ENCODE measurements at places on chromosomes 16 and 17.

DNA sequence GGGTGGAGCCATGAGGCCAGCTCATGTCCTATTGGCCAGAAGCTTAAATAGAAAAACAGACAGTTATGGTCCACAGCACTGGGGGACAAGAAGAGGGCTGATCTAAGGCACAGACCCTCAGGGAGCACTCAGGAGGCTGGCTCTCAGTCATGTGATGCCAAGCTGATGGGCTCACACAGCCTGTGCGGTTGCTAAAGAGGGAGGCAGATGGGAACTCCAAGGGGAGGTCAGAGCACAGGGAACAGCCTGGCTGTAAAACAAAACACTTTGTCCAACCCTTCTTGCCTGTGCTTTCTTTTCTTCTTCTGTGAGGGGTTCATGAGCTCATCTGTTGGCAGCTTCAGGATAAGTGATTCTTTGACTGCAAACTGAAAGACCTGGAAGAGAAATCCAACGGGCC, 27.2 kb downstream of the CNTNAP1 start:
- no peak for ATAC-seq

- ATAC-seq = no peak
Measured at GRCh38 chr17:3471599-3471998, at the start of gene SPATA22. TSS of gene SPATA22 (minus strand) at chr17:3471819. CDS start at chr17:3469325, 2,494 bp downstream.

DNA sequence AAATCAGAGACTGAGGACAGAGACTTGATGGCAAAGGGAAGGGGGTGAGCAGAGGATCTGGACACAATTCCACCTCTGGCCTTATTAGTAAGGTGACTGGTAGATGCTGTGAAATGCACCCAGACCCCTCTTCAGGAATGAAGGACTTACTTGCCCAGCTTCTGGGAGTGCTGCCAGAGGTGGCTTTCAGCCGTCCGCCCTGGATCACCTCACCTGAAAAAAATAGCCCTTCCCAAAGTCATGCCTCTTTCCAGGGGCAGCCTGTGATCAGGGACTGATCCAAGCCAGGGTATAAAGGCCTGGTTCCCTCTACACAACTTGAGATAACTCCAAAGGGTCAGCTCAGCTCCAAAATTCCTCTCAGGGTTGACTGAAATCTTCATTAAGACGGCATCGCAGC, 20.4 kb upstream of the TMEM220 start:
- ATAC-seq = no peak

- no peak for ATAC-seq
Measured at GRCh38 chr16:89495121-89495520, 4.8 kb upstream of the ANKRD11 start.

DNA sequence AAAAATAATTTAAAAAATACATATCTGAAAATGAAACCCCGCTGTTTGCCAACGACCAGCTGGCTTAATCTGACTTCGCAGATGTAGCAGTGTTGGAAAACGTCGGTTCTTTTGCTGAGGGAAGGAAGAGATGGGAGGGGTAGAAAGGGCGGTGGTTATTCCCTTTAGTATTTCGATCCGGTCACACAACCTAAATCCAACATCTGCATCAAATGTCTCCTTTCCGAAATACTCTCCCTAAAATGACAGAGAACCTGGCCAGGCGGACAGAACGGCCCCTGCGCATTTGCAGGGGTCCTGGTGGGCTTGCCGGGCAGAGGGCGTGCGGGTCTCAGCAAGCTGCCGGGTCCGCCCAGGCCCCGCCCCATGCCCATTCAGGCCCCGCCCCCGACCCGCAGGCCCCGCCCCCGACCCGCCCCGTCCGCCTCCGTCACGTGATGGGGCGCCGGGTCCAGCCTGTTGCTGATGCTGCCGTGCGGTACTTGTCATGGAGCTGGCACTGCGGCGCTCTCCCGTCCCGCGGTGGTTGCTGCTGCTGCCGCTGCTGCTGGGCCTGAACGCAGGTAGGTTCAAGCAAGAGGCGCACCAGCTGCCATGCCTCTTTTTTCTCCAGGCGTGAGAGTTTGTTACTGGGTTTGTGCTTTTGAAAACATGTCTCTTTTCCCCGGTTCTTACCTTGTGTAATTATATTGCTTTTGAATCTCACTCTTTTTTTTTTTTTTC, at the start of gene SCPEP1:
SCPEP1 (plus strand) TSS at position 459 of the 723 bp plus-strand sequence; CDS start at position 488, 29 bp downstream.
- ATAC-seq = peak; percentile 93

GRCh38 chr16:84117494-84117843, 727 bp upstream of the MBTPS1 start:
- ATAC-seq = no peak

DNA sequence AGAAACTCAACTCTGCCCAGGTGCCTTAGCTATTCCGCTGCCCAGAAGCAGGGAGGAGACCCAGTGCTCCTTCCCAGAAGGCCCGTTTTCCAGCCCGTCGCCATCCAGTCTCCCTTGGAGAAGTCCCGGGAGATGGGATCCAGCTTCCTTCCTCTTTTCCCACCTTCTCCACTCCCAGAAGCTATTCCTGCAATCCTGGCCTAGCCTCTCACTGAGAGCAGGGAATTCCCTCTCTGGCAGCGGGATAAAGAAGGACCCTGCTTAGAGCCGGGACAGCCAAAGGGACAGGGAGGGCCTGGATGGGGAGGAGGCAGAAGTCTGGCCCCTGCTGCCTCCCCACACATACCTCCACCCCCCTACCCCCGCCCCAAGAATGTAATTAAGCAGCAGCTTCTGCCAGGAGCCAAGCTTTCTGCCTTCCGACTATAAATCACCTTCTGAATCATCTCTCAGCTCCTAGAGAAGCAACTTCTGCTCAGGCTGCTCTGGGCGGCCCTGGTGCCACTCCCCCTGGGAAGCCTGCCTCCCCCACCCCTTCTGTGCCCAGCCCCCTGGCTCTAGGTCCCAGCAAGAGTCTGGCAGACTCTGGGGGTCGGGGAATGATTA, 6.4 kb downstream of the WNT3 start:
- ATAC-seq = peak; percentile 27

- no peak for ATAC-seq
Measured at GRCh38 chr16:1184156-1184868, 31.4 kb downstream of the CACNA1H start.

DNA sequence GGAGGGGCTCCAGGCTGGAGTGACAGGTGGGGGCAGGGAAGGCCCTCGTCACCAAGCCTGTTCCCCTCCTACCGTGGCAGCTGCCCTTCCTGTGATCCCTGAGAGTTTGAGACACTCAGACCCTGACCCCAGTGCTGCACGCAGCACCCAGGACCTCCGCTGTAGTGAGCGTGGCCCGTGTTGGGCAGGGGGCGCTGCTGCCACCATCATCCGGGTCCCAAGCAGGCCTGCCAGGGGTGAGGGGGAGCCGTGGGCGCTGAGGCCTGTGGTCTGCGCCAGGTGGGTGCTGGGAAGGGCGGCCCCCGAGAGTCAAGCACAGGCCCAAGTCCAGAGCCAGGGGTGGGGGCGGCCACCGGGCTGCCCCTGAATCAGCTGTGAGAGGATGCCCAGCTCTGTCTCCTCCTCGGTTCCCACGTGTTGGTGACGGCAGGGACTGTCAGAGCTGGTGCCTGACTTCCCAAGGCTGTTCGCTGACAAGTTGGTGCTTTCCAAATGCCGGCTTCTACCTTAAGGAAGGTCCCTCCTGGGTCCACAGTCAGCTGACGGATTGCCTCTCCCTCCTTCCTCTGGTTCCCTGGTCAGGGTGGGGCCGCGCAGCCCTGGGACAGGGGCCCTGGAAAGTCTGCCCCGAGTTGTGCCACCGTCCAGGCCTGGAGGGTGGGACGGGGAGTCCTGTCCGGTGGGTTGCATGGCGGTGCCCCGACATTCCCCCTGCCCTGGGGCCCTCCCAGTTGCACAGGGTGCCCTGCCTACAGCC, 31.1 kb downstream of the TPSG1 start:
- no peak for ATAC-seq

DNA sequence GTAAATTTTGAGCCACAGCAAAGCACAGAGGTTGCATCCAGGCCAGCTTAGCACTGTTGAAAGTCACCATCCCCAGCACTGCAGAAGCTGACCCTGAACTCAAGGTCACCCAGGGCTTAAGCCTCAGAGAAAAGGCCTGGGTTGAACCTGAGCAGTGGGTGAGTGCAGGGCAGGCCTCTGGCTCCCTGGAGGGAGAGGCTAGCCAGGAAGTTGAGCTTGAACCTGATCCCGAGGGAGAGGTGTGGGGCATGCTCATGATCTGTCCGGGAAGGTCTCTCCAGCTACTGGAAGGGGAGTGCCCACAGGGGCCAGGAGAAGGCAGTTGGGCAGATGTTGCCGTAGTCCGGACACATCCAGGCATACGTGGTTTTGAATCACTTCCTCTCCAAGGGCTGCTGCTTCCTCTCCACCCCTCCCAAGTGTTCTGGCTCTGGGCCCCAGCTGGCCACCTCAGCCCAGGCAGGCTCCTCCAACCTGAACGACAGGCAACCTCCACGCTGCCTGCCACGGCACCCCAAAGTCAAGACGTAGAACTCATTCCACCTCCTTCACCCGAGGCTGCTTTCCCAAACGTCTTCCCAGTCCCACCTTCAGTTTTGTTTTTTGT, 18.4 kb downstream of the CARHSP1 start:
- peak; percentile 82 for ATAC-seq

DNA sequence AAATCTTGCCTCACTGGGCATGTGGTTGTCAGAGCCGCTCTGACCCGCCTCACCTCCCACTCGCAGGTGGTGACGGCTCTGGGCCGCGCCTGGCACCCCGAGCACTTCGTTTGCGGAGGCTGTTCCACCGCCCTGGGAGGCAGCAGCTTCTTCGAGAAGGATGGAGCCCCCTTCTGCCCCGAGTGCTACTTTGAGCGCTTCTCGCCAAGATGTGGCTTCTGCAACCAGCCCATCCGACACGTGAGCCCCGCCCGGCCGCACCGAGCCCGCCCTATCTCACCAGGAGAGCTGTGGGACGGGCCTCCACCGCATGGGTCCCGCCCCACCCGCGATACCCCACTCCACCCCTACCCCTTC, 4.0 kb downstream of the TGFB1I1 start:
- ATAC-seq = no peak

DNA sequence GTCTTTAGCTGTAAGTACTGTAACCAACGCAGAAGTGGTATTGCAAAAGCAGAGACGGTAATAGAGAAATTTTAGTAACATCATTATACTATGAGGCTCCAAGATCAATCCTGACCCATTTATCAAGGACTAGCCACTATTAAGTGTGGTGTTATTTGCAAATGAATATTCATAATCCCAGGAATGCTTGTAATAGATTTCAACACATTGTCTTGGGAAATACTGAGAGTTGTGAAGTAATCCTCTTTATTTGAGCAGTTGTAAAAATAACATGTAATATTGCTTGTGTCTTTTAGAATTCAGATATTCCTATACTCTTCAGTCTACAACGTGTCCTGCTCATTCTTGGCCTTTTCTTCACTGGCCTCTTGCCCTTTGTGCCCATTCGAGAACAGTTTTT, 46.4 kb downstream of the GDPD1 start:
- ATAC-seq = no peak

GRCh38 chr17:73290399-73291259, 21.2 kb downstream of the CDC42EP4 start:
- no peak for ATAC-seq

- no peak for ATAC-seq
Measured at GRCh38 chr17:7283471-7284216, 2.1 kb downstream of the SLC2A4 start.

DNA sequence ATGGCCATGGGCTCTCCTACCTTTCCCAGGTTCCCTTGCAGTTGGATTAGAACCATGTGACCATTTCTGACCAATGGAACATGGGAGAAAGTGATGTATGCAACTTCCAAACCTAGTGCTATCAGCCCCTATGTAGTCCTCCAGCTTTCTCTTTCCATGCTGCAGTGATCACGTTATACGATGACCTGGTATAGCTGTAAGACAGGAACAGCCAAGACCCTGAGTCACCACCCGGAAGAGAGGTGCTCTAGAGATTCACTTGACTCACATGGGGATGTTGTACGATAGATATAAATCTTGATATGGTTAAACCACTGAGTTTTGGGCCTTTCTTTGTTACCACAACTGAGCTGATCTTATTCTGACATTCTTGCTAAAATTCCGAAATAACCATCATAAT, 65.1 kb downstream of the NOG start:
- no peak for ATAC-seq

Data from esophagus mucosa (tissue), 1 donor.